ENCODE measurements at places on chromosomes 5 and 9.

- DNase-seq = no peak
These were observed 28.9 kb downstream of the ZNF169 start for GRCh38 chr9:94287877-94288513.

DNA sequence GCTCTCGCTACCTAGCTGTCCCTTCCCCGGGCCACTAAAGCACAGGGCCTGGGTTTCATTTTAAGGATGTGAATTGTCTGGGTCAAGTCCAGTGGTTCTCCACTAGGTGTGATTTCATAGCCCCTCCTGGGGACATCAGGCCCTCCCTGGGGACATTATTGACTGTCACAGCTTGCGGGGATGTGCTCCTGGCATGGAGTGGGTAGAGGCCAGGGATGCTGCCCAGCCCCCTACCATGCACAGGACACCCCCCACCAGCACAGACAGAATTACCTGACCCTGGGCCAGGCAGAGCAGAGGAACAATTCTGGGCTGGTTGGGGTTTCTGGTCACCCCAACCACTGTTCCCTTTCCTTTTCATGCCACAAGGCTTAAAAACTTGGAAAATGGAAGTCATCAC is 4.1 kb downstream of the FAM78A start:
- DNase-seq = no peak

GRCh38 chr9:28059192-28059591 is 485.9 kb upstream of the C9orf72 start:
- no peak for DNase-seq

- no peak for DNase-seq
These were observed 115.3 kb upstream of the ITGA1 start for GRCh38 chr5:52672459-52672858.

Measured in NCI-H524 treated with DMSO at 0.1 percent for 48 hours (cell line).